ENCODE measurements at places on chromosomes 2 and 18.

GRCh38 chr2:180359522-180360282 lies 352.6 kb upstream of the CWC22 start:
- DNase-seq: no peak

- DNase-seq: peak; percentile 24
These were observed 75.8 kb downstream of the ACTR3 start for GRCh38 chr2:113965644-113966043.

- peak; percentile 78 for DNase-seq
These were observed at the start of gene PTGR3 for GRCh38 chr18:75209129-75209950. Gene PTGR3, minus strand, starts transcription at chr18:75209139. Its CDS starts 81 bp downstream, at chr18:75209058.

DNA sequence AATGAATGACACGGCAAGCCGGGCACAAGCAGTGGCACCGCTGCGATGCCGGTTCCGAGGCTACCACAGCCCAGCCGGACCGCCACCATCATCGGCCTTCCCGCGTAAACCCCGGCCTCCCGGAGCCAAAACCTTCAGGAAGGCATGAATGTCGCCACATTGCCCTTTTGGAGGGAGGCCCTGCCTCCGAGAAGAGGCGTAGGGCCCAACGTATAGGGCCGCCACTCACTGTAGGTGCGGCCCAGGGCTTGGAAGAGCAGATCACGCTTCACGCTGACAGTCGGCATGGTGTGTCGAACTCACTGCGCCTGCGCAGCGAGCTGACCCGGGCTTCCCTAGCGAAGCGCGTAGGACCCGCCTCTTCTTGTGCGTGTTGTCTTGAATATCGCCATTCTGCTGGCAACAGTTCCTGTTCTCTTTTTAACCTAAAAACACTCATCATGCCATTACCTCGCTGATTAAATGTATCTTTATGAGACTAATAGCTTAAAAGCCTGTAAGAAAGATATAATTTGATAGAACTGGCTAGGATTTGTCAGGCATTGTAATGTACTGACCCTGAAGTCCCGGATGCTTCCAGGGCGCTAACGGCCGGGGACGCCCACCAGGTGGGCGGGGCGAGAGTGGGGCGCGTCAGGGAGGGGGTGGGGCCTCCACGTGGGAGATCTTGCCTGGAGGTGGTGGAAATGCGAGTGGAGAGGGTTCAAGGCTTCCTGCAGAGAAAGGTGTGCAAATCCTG lies at the start of gene FARSB:
Gene FARSB, minus strand, starts transcription at position 306 of the 739 bp plus-strand sequence. Its CDS starts 19 bp downstream, at position 287.
- DNase-seq: peak; percentile 95

- no peak for DNase-seq
These were observed 34.1 kb downstream of the KIF5C start for GRCh38 chr2:148909114-148909513.

- no peak for DNase-seq
These were observed 97.2 kb downstream of the RTN4 start for GRCh38 chr2:54952978-54953456.

GRCh38 chr2:19048593-19049266 lies 309.7 kb downstream of the OSR1 start:
- DNase-seq: no peak

DNA sequence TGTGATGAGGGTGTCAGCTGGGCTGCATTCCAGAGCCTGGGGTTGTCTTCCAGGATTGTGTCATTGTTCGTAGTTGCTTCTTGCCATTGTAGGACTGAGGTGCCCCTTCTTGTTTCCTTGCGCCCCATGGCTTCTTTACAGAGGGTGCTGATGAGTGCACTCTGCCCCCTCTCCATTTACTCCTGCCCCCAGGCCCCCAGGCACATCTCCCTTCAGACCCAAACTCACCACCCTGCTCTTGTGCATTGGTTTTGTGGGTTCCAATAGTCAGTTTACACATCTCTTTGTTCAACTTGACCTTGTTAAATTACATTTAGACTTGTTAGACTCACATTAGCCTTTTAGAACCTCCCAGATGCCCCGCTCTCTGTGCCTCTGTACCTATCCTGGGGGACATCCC lies 33.1 kb downstream of the HJURP start:
- no peak for DNase-seq

DNA sequence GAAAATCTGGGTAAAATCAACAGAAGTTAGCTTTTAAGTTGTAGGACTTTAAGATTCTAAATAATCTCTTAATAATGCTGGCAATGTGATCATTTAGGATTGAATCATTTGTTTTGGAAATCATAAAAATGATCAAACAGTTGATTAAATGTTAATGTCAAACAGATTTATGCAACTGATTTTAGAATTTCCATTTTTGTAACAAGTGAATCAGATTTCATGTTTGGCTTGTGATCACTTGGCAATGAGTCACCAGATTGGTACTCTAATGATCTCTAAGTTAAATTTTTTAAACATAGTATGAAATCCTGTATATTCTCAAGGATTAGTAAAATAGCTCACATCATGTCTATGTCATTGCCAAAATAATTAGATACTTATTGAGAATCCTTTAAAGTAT lies 50.1 kb upstream of the UNC80 start:
- DNase-seq: no peak

DNA sequence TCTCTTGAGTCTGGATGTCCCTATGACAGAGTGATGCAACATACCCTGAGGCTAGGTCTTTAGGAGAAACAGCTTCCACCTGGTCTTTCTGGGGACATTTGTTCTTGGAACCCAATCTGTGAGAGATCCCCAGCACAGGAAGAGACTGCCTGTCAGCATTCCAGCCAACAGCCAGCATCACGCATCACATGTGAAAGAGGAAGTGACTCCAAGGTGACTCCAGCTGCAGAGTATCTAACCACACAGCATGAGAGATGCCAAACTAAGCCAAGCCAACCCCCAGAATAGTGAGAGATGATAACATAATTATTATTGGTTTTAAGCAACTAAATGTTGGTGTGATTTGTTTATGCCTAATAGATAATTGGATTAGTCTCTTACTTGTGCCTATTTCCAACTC lies 35.7 kb downstream of the C18orf63 start:
- no peak for DNase-seq

DNA sequence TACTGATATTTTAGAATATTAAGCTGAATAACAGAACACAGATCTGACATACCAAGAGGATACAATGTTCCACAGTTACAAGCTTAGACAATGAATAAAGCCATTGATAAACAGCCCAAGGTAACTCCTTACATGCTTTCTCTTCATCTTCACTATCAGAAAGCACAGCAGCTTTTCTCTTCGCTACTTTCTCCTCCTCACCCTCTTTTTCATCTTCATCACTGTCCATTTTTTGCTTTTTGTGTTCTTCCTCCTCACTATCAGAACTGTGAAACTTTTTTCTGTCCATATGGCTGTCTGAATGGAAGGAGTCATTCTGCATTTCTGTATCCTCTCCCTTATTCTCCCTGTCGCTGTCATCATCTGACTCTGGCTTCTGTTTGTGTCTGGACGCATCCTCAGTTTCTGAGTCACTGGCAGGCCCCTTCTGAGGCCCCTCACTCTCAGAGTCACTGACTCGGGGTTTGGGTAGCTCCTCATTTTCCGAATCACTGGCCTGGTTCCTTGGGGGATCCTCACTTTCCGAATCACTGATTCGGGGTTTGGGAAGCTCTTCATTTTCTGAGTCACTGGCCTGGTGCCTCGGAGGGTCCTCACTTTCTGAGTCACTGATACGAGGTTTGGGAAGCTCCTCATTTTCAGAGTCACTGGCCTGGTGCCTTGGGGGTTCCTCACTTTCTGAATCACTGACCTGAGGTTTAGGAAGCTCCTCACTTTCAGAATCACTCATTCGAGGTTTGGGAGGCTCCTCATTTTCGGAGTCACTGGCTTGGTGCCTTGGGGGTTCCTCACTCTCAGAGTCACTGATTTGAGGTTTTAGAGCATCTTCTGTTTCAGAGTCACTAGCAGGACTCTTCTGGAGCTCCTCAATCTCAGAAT lies 21.5 kb downstream of the IWS1 start:
- no peak for DNase-seq
